ENCODE measurements at places on chromosomes 4 and X.

- no peak for DNase-seq
Measured at GRCh38 chr4:77493829-77494551, 111.6 kb upstream of the CXCL13 start.

DNA sequence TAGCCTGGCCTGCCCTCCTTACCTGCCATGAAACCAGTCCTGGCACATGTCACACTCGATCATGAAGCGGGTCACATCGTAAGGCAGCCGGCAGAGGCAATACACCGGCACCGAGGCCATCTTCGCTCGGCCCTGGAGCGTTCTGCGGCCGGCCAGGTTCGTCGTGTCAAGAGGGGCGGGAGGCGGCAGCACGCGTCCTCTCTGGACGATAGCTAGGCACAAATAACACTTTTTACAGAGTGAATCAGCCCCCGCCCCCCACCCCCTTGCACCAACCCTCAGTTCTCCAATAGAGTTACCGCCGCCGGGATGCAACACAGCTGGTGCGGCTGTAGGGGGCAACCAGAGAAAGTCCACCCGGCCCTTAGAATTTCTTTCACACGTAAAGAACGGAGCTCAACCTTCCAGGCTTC, 1.7 kb downstream of the PHF8 start:
- DNase-seq, result peak; percentile 77

DNA sequence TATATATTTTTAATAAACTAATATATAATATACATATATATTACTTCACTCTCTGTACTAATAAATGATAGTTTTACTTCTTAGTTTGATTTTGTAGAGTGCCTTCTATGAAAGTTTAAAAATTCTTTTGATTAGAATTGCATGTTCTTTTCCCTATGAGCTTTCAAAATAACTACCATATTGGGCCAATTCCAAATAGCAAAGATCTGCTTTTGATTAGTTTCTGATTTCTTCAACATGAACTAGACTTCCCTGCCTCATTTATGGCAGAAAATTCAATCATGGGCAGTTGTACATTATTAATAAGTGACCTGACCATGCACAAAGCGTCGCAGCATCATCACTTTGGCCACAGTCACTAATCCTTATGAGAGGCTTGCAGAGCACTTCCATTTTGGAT, 48.9 kb upstream of the TEX13A start:
- DNase-seq, result no peak

- DNase-seq, result no peak
Measured at GRCh38 chrX:135893294-135893817, at the start of the genes CT45A10 and SAGE1. Gene CT45A10, minus strand, starts transcription at chrX:135893444. Its CDS starts 8,100 bp downstream, at chrX:135885344. Gene SAGE1, plus strand, starts transcription at chrX:135893716. Its CDS starts 2,527 bp downstream, at chrX:135896243.

- no peak for DNase-seq
Measured at GRCh38 chr4:29051381-29051965, 1668.7 kb upstream of the PCDH7 start.

GRCh38 chrX:9293051-9293496, 171.8 kb upstream of the TBL1X start:
- no peak for DNase-seq

DNA sequence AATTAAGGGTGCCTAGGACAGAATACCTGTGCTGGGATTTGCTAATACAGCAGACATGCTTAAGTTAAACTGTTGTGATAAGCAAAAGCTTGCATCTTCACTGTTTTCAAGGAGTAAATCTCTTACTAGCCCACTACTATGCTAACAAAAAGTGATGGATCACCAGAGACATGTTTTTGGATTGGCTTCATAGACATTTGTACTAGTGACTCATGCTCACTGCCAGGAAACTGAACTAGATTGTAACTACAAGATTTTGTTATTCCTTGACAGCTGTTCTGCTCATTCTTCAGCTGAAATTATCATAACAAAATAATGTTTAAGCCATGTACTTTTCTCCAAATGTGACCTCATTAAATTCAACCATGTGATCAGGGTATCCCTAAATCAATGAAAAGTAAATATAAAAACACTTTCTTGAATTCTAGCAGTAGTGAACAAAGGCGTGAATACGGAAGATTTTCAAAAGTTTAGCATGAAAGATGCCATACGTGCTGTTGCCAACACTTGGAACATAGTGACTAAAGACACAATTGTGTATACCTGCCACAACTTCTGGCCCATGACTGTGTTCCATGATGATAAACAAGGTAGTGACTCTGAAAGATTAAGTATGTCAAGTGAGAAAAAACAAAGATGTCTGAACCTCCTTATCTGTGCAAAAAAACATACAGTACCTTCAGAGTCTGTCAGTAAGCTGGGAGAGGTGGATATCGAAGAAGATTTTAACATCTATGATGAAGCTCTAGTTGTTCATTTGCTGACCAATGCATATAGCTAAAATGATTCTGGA, 154.0 kb downstream of the BTC start:
- DNase-seq, result peak; percentile 88

DNA sequence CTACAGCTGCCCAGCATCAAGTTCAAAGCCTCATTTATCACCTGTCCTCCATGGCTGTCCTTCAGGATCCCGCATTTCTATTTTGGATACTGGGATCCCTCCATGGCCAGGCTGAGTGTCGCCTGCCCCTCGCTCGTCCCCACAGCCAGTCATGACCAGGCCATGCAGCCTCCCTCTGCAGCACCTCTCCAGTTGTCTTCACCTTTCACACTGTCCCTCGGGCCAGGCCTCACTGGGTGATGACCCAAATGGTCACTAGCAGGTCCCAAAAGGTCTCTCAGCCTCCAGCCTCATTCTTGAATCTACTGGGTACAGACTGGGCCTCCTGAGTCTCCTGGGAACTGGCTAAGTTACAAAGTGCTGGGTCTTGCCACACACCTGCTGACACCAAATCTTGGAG, 48.7 kb upstream of the HELT start:
- no peak for DNase-seq

DNA sequence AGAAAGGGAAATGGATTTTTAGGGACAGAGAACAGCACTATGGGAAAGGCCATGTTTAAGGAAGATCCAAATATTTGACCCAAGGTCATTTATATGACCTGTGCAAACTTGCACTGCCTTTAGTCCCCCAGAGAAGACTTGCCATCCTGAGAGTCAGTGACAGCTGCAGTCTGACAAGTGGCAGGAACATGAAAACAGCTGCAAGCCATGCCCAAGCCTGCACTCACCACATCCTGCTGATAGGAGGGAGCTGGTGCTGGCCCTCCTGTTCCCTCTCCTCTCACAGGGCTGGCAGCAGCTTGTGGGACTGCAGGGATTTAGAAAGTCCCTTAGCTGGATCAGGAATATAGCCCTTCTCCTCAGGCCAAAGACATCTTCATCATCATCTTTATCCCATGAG, 187.7 kb downstream of the RAP1GDS1 start:
- no peak for DNase-seq

DNA sequence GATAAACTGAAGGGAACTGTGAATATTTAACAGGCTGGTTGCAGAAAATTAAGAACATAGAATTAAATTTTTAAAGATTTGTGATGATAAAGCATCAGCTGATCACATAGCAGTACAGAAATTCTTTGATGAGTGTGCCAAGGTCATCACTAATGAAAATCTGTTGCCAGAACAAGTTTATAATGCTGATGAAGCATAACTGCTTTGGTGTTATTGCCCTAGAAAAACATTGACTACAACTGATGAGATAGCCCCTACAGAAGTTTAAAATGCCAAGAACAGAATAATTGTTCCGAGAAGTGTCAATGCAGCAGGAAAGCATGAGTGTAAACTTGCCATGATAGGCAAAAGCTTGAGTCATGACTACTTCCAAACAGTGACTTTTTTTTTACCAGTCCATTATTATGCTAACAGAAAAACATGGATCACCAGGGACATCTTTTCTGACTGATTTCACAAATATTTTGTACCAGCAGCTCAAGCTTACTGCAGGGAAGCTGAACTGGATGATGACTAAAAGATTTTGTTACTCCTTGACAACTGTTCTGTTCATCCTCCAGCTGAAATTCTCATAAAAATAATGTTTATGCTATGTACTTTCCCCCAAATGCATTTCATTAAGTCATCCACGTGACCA, 1136.6 kb downstream of the FAT4 start:
- DNase-seq, result no peak

Measured in dermis microvascular lymphatic vessel endothelial cell (primary cell).